ENCODE measurements at places on chromosomes 5 and 9.

DNA sequence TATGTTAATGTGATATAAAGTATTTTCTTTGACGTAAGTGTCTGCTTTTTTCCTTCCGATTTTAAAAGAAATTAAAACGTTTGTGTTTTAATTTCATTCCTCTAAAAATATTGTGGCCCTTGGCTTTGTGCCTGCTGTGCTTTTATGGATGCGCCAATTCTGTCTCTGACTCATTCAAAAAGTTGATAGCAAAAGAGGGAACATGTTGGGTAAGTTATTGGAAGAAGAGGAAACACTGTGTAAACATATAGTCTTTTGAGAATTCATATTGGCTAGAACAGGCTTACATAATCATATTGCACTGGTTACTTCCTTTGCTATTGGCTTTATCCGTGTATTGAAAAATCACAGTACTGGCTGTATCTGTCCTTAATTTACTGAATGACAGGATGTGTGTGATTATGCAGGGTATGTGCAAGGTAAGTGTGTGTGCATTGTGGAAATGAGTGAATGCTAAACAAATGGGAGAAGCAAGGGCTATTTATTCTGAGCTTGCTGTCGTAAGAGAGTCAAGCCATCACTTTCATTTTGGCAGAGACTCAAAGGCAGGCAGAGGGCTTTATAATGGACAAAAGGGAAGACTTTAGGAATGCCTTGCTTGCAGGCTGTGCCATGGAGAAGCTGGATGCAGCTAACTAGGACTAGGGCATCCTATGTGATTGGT is 67.8 kb downstream of the SGCD start:
- DNase-seq, result no peak

GRCh38 chr9:16125629-16126028 is 572.8 kb downstream of the CCDC171 start:
- DNase-seq, result no peak

DNA sequence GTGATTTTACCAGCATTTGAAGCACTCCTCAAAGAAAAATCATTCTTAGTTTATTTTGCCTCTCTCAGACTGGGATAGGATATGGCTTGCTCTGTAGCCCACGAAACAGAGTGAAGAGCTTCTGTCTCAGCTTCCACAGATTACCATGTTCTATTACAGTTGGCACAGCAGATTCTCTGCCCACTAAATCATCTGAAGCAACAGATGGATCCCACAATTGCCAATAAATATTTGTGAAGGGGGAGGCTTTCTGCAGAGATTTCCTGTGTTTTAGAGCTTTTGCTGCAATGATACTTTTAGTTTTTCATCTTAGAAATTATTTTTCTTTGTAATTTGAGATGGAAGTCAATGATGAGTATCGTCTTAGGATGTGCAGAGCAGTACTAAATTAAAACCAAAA is 12.3 kb upstream of the MAP3K1 start:
- no peak for DNase-seq

DNA sequence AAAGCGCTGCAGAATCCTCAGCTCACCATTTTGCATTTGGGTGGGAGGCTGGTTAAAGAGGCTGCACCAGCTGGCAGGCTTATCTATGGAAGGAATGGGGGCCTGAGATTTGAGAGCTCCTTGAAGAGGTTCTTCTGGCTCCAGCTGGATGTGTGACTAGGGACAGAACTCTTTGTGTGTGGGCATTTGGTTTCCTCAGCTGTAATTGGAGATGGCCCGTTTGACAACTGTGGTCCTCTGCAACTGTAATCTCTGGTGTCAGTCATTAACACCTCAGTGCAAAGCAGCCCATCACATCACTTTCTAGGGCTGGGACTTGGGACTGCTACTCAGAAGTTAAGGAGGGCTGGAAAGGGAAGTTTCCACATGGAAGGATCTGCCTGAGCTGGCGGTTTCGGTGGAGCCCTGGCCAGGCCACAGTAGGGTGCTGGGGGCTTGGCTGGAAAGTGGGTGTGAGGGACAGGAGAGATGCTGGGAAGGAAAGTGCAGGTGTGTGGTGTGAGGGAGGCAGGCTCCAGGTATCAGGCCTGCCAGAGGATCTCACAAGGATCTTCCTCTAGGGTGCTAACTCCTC is 193.8 kb downstream of the GADD45G start:
- DNase-seq, result no peak

DNA sequence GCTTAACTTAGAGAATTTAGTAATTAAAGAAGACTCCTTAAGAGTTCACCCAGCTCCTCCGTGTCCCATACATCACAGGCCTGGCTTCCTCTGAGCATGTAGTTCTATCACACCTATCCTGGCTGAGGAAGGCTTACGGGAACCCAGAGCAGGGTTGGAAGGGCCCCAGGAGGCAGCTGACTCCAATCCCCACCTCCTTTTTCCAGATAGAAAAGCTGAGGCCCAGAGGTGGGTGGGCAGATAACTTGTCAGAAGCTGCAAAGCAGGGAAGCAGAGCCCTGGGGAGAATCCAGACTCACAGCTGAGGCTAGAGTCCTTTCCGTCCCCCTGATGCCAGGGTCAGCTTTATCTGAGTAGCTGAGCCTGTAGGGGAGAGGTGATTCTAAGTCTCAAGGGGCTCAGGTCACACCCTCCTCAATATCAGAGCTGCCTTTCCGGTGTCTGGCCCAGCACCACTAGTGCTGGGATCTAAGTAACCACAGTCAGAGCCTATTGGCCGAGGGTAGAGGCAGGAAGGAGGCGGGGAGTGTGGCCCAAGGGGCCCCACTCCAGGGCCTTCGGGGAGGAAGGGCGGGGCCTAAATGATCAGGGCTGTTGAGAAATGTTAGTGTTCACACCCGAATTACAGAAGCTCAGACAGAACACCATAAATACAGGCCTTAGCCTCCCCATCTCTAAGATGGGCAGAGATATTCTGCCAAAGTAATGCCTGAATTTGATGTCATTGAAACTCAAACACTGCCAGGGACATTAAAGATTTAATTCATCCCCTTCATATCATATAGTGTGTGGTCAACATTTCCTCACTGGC is 9.9 kb downstream of the CCDC69 start:
- peak; percentile 75 for DNase-seq

DNA sequence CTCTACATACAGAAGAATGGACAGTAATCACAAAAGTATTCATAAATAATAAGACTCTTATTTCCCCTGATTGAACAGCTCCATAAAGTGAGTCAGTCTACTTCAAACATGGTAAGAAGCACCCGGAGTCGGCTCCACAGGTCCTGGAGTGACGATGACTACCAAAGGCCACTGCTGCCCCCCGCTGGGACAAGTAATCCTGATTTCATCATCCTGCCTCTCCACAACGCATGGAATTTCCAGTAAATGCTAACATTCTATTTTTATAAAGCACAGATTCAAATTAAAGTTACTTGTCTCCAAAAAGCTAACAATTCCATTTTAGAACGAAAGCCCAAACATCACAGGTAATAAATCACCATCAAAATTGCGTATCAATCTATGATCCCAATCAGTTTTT is 16.2 kb downstream of the ATPSCKMT start:
- no peak for DNase-seq

GRCh38 chr5:71884926-71885325 is 165.9 kb downstream of the CARTPT start:
- DNase-seq, result no peak

GRCh38 chr9:134688231-134688630 is 46.6 kb downstream of the COL5A1 start:
- DNase-seq, result no peak

- DNase-seq, result no peak
Observed at GRCh38 chr9:69894720-69895119, 74.1 kb downstream of the CFAP95 start.

- no peak for DNase-seq
Observed at GRCh38 chr5:62494772-62495171, 82.2 kb downstream of the IPO11 start.

GRCh38 chr9:89533411-89534095 is 35.6 kb upstream of the SEMA4D start:
- DNase-seq, result no peak

GRCh38 chr9:124019771-124020519 is 8.4 kb downstream of the LHX2 start:
- DNase-seq, result no peak

DNA sequence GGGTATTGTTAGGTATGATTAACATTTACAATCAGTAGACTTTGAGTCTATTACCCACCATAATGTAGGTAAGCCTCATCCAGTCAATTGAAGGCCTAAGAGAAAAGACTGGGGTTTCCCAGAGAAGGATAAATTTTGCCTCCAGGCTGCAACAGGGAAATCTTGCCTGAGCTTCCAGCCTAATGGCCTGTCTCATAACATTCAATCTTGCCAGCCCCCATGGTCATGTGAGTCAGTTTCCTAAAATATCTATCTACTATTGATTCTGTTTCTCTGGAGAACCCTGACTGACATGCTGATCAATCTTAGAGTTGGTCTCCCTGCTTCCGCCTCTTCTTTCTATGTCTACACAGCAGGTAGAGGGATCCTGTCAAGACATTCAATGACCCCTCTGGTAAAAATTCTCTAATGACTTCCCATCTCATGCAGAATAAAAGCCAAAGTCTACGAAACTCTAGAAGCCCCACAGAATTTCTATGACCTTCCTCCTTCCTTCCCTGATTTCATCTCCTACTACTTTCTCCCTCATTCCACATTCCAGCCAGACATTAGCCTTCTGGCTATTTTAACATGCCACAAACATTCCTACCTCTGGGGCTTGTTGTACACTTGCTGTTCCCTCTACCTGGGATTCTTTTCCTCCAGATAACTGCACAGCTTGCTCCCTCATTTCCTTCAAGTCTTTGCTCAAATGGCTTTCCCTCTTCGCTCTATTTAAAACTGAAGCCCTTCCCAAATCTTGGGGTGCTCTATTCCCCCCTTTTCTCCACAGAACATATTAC is 60.2 kb downstream of the FBXW11 start:
- DNase-seq, result no peak

DNA sequence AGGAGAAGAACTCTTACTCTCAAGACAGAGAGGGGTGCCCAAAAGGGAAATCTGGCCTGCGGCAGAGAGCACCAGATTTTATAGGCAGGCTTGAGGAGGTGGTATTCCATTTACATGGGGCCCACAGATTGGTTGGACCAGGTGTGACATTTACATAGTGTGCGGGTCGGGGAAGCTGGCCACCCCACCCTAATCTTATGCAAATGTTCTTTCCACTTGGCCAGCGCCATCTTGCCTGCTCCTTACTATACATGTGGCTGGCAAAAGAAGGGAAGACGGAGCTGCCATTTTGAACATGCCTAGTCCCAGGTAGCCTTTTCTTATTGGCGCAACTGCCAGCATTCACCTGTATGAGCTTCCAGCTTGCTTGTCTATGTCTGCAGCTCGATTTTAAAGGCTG is 34.8 kb downstream of the PLEKHG4B start:
- DNase-seq, result no peak

DNA sequence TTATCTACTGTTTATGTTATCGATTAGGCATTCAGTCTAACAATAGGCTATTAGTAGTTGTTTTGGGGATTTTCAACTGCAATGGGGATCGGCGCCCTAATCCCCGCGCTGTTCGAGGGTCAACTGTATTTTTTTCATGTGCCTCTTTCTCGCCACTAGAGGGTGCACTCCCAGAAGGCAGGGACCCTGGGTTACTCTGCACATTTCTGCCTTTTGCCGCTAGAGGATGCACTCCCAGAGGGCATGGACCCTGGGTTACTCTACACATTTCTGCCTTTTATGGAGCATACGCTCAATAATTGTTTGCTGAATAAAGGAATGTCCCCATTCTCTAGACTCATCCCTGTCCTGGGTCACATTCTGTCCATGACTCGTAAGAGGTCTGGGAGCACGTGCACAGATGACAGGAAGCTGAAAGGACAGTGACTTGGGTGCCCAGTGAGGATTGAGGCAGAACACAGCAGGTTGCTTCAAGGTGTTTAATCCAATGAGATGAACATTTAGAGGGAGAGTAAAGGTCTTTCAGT is 27.9 kb upstream of the RECK start:
- peak; percentile 38 for DNase-seq

DNA sequence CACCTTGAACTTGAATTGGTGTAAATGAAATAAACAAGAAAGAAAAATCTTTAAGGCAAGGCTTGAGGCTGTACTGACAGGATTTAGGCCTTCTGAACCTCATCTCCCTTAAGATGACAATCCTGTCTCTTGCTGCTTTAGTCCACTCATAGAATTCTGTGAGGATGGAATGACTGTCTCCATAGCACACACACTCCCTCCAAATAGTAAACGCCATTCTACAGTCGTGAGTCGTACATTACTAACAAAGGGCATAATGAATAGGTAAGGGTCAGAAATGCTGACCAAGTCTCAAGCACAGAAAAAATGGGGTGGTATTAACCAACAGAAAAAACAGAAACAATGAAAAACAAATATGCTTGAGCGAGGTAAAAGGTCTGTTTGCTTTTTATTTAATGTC is 71.8 kb upstream of the SIMC1 start:
- no peak for DNase-seq

DNA sequence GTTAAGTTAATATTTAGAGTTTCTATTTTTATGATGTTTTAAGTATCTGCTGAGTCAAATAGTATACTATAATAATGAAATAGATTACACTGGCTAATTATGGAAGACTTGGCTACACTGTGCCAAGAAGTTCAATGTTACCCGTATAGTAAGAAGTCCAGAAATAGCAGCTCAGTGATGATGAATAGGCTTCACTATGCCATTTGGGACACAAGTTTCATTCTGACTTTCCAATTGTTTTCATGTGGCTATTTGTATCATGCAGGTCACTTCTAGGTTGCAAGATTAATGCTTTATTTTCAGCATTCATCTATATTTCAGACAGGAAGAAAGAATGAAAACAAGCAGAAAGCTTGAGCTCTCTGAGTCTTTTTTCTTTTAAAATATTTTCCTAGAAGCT is 194.5 kb upstream of the RIOK2 start:
- no peak for DNase-seq

DNA sequence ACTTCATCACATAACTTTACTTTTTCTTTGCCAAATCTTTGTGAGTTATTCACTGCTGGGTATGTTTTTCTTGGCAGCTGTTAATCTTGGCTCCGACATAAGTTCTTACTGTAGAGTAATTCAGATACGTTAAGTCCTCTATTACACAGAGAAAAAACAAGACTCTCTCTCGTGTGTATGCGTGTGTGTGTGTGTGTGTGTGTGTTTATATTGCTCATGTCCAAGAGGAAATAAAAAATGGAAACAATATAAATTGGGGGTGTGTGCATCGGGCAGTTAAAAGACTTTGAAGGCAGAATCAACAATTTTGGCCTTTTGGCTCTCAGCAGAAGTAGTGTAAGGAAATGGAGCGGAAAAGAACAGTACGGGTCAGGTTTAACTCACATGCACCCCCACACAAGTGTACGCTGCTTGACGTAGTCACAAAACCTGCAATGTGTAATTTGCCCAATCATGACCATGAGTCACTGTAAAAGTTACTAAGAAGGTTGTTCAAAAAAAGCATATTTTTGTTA is 67.2 kb upstream of the IFNE start:
- no peak for DNase-seq

- no peak for DNase-seq
Observed at GRCh38 chr9:84597131-84597530, 72.4 kb upstream of the NTRK2 start.

All from stimulated activated CD4-positive, alpha-beta T cell treated with anti-CD3 and anti-CD28 coated beads, Interleukin-1b, Interleukin-23, amount 100 ng/mL, for 1 hour (primary cell).